KBM-7 (cell line): ENCODE measurements at places on chromosomes 1 and 21.

DNA sequence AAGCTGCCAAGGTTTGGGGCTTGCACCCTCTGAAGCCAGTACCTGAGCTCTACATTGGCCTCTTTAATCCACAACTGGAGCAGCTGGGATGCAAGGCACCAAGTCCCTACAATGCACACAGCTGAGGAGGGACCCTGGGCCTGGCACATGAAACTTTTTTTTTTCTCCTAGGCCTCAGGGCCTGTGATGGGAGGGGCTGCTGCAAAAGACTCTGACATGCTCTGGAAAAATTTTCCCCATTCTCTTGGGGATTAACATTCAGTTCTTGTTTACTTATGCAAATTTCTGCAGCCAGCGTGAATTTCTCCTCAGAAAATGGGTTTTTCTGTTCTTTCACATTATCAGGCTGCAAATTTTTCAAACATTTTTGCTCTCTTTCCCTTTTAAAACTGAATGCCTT, 1072.2 kb downstream of the BRINP3 start:
- DNase-seq, result no peak

DNA sequence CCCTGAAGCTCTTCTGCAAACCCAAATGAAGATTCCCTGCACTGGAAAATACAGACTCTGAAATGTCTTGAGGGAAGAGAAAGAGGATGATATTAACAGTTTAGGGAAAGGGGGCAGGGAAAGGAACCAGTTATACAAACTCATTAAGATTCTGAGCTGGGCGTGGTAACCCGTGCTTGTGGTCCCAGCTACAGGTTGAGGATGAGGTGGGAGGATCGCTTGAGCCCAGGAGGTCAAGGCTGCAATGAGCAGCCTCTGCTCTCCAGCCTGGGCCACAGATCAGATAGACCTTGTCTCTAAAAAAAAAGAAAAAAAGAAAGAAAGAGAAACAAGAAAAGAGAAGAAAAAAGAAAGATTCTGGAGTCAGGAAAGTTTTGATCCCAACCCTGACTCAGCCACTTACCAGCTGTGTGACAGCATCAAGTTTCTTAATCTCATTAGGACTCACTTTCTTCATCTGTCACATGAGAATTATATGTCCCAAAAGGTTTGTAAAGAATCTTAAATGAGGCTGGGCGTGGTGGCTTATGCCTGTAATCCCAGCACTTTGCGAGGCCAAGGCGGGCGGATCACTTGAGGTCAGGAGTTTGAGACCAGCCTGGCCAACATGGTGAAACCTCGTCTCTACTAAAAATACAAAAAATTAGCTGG, 53.9 kb downstream of the OPTC start:
- DNase-seq, result no peak

- DNase-seq, result no peak
Observed at GRCh38 chr1:247210062-247210375, 38.2 kb upstream of the ZNF124 start.

GRCh38 chr21:29181799-29182470, 51.5 kb downstream of the MAP3K7CL start:
- DNase-seq, result no peak

GRCh38 chr1:232793944-232794343, 11.3 kb upstream of the MAP10 start:
- peak; percentile 71 for DNase-seq

DNA sequence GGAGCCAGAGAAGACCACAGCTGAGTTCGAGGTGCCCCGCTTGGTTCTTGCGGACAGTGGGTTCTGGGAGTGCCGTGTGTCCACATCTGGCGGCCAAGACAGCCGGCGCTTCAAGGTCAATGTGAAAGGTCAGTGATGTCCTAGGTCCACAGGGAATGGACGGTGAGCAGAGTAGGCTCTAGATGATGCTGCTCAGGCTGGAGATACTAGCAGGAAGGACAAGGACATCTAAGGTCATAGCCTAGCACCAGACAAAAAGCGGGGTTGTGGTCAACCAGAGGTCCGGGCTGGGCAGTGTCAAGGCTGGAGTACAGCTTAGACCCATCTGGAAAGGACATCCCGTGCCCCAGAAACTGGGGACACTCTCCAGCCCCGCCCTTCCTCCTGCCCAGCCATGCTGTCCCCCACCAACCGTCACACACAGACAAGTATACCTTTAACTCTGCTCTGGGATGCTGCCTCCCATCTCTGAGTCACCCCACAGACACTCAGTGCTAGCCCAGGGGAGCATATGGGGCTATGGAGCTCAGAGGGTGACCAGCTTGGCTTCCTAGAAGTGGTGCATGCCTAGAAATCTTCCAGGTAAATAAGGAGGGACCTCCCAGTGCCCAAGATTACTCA, 8.7 kb downstream of the TIE1 start:
- no peak for DNase-seq

DNA sequence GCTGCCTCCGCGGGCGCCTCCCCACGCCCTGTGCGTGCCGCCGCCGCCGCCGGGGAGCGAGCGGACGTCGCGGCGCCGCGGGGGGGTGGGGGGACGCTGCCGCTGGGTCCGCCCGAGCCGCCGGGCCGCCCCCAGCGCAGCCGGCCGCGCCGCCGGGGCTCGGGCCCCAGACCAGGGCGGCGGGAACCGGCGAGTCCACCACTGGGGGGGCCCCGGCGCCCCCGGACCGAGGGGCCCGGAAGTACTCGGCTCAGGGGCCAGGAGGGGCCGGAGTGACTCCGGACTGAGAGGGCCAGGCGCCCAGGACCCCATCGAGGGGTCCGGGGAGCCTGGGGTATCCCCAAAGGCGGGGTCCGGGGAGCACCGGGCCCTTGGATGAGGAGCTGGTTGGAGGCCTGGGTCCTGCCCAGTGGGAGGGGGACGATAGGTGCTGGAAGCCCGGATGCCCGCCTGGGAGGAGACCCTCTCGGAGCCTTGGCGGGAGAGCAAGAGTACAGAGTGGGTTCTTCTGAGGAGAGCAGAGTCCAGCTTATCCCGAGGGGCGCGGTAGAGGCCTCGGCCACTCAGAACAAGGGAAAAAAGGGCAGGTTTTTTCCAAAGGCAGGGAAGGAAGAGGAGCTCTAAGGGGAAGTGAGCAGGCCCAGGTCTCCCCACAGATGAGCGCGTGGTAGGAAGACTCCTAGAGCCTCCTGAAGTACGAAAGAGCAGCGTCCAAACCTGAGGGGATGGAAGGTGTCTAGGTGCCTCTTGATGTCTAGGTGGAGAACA, 556 bp downstream of the GMEB1 start:
- DNase-seq, result peak; percentile 51

GRCh38 chr1:207856276-207857023, 54.5 kb downstream of the CD34 start:
- DNase-seq, result no peak

DNA sequence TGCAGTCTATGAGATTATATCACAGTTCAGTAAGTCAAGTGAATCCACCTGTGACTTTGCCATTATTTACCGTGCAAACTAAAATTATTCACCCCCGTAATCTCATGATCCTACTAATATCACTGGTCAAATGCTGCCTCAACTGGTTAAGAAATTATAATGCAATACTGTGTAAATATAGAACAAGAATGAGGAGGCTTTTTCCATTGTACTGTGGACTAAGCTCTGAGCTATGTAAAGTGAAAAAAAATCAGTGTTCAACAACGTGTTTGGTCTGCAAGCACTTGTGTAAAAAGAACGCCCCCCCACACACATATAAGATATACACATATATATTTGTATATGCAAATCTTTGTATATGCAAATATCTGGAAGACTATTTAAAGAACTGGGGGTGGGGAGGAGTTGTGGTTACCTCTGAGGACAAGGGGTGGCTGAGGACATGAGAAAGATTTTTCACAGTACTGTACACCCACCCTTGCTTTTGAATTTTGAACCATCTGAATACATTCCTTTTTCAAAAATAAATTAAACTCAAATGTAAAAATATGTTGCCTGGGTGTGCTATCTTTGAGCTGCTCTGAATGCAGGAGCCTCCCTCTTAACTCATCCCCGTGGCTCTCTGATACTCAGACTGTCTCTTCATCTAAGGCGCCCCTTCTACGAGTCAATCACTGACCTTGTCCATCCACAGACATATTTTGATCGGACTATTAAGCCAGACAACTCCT, 57.0 kb downstream of the PTP4A2 start:
- no peak for DNase-seq

DNA sequence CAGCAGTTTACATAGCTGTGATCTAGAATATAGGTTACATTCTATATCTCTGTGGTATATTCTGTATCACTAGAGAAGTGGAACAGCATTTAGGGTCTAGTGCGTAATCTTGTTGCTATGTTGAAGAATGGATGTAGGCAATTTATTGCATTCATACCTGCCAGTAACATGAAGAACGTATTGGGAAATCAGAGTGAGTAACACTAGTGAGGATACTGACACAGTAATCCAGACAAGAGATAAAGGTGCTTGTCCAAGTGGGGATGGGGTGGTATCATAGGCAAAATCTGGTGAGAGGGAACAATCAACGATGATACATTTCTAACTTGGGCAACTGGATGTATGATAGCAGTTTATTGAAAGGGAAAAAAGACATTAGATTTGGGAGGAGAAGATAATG, 9.8 kb downstream of the PPP2R5A start:
- DNase-seq, result no peak

DNA sequence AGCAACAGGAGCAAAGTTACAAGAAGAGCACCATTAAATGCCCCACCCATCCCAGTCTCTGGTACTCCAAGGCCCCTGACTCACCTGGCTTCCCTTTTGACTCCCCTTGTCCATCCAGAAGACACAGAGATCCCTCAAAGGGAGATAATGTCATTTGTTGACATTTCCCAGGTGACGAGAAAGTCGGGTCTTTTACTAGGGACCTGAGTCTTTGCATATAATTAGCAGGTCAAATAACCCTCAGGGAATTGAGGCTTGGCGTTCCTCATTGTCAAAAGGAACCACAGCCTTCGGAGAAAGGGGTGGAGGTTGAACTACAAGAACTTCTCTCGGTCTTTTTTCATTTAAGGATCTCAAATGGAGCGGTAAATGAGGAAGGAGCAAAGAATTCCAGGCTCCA, 133.2 kb downstream of the PROX1 start:
- no peak for DNase-seq

DNA sequence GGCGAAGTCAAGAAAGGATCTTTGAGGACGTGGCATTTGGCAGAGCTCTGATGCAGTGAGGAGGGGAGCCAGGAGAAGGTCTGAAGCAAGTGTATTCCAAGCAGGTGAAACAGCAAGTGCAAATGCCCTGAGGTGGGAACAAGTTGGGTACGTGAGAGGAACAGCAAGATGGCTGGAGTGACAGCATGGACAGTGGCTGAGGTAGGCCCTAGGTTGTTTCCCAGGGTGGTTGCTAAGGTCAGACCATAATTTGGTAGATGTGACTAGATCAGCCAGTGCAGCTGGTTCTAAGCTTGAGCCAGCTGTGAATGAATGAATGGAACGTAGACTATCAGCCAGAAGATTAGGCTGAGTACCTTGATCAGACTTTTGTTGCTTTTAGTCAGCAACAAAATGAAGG, 37.5 kb upstream of the JUN start:
- no peak for DNase-seq

DNA sequence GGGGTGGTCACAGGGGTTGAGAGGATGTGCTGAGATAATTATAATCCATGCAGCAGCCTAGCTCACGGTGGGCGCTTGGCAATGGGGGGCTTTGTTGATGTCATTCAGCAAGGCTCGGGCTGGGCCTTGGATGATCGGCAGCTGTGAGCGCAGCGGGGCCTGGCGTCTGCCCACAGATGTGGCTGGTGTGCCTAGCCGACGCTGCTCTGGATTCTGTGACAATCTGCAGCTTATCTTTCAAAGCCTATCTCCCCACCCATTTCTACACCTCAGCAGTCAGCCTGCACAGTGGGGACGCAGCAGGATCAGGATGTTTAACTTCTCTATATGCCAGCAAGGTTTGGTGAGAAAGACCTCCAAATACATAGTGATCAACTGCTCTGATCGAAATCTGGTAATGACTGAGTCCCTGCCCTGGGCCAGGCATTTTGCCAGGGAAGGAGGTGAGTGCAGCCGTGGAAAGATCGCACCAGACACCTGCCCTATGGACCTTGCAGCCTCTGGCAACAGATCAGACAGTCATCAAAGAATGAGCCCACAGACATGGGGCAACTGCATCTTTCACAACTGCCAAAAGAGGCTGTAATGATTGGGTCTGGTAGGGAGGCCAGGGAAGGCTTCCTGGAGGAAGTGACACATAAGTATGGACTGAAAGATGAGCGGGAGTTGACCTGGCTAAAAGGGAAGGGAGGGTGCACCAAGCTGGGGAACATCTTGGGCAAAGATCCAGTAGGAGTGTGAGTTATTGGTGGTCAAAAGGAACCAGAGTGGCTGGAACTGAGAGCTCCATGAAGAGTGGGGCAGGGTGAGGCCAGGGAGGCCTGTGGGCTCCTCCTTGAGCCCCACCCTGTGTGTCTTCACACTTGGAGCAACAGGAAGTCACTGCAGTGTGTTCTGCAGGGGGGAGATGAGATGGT, 35.3 kb downstream of the EPHB2 start:
- no peak for DNase-seq

GRCh38 chr1:205774198-205775014, 876 bp downstream of the RAB29 start:
- DNase-seq, result no peak

DNA sequence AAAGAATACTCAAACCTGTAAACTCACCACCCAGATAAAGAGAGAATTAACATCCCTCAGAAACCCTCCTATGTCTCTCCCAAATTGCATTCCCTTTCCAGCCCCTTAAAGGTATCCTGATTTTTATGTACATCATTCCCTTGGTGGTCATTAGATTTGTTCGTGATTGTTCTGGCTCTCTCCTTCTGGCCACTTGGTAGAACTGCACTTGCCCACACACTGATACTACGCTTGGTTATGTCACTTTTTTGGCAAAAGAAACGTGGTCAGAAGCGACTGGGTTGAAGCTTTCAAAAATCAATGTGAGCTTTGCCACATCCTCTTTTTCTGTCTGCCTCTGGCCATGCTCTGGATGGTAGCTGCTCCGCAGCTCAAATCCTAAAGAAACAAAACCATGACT, 76.3 kb downstream of the KRTAP19-8 start:
- DNase-seq, result no peak

DNA sequence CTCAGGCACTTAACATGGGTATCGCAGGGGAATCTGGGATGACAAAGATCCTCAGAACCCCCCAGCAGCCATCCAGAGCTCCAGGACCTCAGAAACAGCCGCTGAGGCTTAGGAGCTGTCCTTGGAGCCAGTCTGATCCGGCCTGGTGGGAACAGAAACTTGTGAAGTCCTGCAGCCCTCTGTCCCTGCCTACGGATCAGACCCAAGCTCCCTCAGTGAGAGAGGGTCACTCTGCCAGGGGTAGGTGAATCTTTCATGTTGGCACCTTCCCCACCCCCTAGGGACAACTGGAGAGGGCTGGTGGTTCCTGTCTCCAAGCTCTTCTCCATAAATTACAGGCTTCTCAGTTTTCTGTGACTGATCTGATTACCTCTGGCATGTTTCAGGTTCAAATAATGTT, 122.3 kb downstream of the TLR5 start:
- DNase-seq, result no peak
